ENCODE measurements at places on chromosomes 16 and 17.
A peak's percentile ranks its signal among the peaks of the same experiment; 100 is the strongest.

DNA sequence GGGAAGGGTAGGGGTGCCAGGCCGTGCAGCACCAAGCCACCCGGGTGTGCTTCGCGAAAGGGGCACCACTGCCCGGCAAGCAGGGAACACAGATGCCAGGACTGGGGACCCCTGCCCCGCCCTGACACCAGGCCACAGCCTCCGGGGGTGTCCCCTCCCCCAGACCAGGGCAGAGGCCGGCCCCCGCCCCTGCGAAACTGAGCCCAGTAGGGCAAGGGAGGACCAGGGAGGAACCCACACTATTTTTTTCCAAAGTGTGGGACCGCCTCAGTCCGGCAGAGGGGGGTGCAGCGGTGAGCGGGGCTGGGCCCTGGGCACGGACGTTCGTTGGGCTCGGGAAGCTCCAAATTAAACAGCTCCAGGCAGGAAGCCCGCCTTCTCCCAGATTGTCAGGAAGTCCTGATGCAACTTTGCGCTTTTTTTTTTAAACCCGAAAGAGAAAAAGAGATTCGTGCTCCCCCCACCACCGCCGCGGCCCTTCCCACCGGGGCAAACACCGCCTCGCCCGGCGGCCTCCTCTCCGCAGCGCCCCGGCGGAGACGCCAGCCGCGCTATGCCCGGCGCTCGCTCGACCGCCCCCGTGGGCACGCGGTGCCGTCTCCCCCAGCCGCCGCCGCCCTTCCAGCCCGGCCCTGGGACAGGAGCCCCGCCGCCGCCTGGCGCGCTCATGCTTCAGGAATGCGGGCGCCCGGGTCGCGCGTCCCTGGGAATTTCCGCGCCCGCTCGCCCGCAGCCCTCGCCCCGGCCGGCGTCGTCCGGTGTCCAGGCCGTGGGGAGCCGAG is 755 bp downstream of the PIEZO1 start:
- DNase-seq, result peak; percentile 83

GRCh38 chr16:87369117-87369765 is 14.3 kb downstream of the FBXO31 start:
- DNase-seq, result no peak

GRCh38 chr17:21113049-21113690 is 13.6 kb upstream of the DHRS7B start:
- no peak for DNase-seq

DNA sequence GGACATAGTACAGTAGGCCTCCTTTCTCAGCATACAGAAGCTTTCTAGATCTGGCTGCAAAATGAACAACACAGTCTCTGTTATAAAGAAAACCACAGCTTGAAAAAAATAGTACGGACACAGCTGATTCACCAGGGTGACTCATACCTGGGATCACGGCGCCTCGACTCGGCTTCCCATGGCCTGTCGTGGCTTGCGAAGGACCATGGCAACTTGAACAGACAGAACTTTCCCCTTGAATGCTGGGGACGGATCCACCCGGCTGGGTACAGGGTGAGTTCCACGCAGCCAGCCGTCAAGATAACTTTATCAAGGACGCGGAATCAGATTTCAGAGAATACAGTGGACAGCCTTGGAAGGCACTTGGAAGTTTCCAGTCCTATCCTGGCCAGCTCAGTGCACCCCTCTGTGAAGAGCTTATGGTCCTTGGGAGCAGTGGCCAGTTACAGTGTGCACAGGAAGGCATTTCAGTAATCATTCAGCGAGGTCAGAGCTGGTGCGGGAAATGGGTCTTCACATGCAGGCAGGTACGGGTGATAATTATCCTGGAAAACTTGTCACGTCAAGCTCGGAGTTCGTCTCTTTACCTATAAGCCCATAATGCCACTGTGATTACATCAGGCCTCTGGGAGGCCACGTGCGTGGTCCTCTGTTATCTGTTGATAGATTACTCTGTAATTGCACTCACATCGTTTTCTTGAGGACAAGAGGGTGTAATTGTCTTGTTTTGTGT is 57.9 kb upstream of the MAF start:
- peak; percentile 33 for DNase-seq

- peak; percentile 44 for DNase-seq
Measured at GRCh38 chr16:58339452-58339981, 44.7 kb upstream of the PRSS54 start.

- DNase-seq, result peak; percentile 69
Measured at GRCh38 chr17:80071116-80071841, 30.1 kb upstream of the GAA start.

DNA sequence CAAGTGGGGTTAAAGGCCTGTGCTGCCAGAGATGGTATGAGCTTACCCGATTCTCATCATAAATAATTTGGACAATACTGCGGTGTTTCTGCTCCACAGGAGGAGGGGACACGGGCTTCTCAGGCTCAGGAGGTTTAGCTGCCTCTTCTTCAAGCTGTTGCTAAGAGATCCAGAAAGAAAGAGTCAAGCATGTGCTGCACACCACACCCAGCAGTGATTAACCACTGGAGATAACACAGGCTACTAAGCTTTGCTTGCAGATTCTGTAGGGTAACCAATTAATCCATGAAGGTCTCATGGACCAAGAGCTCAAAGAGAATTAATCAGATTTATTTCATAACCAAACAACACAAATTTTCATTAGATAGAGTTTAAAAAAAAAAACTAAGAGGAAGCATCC is 56.6 kb downstream of the NCOR1 start:
- DNase-seq, result peak; percentile 6

All from fibroblast of pulmonary artery (primary cell).